ENCODE measurements at places on chromosomes 1 and 21.

DNA sequence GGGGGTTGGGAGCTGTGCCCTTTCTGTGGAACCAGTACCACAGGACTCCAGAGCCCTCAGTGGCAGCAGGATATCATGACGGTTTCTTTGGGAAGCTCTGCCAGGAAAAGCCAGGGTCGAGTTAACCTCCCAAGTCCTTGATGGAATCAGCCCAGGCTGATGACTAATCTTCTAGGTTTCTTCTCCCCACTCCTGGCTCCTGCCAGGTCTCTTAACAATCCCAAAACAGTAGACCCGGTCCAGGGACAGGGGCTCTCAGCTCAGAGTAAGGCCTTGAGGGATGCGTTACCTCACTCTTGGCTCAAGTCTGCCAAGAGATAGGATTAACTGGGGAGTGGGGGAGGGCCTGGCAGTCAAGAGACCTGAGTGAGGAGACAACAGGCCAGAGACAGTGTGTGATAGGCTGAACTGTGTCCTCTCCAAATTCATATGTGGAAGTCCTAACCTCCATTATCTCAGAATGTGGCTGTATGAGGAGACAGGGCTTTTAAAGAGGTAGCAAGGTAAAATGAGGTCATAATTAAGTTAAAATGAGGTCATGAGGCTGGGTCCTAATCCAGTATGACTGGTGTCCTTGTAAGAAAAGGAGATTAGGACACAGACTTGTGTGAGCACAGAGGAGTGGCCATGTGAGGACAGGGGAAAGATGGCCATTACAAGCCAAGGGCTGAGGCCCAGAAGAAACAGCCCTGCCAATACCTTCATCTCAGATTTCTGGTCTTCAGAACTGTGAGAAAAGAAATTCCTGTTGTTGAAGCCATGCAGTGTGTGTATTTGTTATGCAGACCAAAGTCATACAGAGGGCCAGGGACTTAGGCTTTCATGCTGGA is 95.0 kb downstream of the BEND5 start:
- peak; percentile 39 for DNase-seq

DNA sequence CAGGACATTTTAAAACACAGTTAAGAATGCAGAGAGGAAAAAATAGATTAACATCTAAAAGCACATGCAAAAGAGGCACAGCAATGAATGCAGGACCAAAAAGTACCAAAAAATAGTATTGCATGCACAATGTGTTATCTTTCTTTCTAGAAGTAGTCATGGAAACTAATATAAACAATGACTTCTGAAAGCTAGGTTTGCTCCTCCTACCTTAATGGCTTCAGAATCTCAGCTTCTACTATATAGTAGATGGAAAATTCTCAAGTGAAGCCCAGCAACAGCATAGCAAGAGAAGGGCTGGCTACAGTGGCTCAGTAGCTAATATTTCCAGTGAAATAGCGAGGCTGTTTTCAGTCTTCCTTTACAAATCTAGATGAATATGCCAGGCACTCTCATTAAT is 125.1 kb downstream of the CRB1 start:
- peak; percentile 25 for DNase-seq

- DNase-seq = no peak
Measured at GRCh38 chr1:96710708-96711477, 10.7 kb upstream of the PTBP2 start.

DNA sequence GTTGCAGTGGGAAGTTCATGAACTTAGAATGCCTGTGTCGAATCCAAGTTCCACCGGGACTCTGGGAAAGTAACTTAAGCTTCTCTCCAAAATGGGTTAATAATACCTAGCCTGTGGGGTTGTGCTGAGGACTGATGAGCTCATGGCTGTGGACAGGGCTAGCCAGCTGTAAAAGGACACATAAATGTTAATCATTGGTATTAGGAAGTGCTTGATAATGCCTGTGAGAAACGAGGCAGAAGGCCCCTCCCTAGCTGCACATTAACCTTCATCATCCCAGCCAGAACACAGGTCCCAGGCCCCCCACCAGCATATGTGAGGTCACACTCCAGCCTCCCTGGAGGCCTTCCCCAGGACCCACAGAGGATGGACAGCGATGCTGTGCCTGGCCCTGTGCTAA is 789 bp upstream of the GJB4 start:
- DNase-seq = no peak

- no peak for DNase-seq
Measured at GRCh38 chr1:83996191-83996590, 2.7 kb downstream of the TTLL7 start.
